ENCODE measurements at places on chromosomes 1 and 21.

DNA sequence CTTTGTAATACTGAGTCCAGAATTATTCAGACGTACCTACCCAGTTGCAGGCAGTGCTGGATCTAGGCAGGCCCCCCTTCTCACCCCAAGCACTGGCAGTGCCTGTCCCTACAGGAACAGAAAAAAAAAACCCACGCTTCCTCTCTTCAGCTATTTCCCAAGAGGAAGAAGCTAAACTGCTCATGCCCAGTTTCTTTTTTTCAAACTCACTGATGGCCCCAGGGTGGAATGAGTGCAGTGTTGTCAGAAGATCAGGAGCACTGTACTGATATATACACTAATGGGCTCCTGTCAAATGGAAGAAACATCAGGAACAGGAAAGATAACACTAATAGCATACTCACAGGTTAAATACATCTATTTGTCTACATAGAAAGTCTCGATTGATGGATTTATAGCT, 28.2 kb upstream of the DOCK7 start:
- no peak for DNase-seq

GRCh38 chr1:202562444-202563060, 147.7 kb downstream of the SYT2 start:
- no peak for DNase-seq

DNA sequence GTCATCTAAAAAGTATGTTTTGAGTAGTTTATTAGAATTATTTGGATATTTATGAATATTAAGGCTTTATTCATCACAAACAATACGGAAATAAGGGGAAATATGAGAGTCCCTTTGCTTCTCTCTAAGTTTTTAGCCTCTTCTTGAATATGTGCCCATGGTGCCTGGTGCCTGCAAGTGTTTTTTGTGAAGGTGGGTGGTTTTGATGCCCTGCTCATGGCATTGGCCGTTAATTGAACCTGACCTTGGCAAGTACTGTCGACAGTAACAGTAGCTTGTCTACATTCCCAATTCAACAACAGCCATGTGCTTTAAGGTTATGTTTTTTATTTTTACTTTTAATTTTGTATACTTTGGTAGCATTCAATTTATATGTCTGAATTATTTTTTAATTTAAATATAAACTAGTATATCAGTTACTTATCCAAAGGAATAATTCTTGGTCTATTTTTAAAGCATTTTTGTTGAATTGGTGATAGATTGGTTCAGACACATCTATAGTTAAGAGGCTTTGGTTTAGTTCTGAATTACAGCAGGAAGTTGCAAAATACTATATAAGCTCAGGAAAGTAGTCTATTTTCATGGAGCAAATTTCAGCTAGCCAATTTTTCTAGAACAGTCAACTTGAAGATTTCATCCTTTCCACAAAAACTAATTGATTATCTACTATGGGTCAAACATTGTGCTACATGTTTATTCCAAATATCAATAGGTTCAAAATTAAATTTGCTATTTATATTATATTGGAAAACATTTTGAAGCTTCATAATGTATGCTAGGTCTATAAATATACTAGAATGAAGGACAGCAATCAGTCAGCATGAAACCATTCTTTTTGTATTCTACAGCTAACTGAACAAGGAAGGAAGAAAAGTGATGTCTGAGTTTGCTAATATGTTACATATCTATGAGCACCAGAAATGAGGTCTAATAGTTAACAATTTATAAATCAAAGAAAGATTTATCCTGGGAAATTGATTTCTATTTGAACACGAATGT, 184.4 kb downstream of the MRPL39 start:
- DNase-seq: no peak

DNA sequence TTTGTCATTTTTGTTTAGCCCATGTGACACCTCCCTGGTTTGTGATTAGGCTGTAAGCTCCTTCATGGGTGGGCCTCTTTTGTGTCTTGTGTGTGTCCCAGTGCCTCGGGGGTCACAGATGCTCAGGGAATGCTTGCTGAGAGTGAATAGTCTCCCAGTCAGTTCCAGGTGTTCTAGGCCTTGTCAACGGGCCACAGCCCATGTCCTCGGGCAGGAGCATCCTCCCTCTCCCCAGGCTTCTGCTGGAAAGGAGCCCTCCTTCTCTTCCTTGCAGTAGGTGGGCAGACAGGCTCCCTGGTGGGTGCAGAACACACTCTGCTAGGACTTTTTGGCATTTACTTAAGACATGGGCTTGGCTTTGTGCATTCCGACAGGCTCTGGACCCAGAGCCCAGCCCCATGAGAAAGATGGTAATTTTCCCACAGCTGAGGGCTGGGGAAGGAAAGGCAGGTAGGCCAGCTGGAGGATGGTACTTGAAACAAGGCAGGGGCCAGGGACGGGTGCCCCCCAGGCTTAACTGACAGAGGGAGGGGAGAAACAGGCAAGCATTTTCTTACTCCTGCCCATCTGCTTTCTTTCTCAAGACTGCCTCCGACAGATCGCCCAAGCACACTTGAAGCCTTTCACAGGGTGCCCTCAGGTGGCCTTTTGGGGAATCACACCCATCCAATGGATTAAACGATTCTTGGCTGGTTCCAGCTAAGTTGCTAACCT, 7.1 kb upstream of the CPLANE2 start:
- peak; percentile 84 for DNase-seq

- DNase-seq: no peak
Observed at GRCh38 chr1:248853663-248854375, 5.1 kb downstream of the ZNF692 start.

All from T47D (cell line).